Endothelial cell of umbilical vein (primary cell): ENCODE measurements at places on chromosomes 7 and 10. TPM values are rescaled to one million over a fixed set of nuclear protein-coding genes. Genes with fewer than 3 reads are reported as not detected.

Gene MLXIPL
- polyA plus RNA-seq: not detected in 2 replicates

GRCh38 chr7:16982640-16983350, 101.0 kb upstream of the AGR3 start:
- DNase-seq: peak; percentile 69

GRCh38 chr10:11472158-11472753, 139.2 kb downstream of the USP6NL start:
- DNase-seq: peak; percentile 40

- DNase-seq: no peak
These were observed 35.5 kb upstream of the KMT2E start for GRCh38 chr7:104978460-104978859.

GRCh38 chr10:97332591-97333350, 1.8 kb downstream of the FRAT2 start:
- DNase-seq: peak; percentile 82

Gene EGR2
- polyA plus RNA-seq: 0.47 and 0.54 TPM in 2 replicates

DNA sequence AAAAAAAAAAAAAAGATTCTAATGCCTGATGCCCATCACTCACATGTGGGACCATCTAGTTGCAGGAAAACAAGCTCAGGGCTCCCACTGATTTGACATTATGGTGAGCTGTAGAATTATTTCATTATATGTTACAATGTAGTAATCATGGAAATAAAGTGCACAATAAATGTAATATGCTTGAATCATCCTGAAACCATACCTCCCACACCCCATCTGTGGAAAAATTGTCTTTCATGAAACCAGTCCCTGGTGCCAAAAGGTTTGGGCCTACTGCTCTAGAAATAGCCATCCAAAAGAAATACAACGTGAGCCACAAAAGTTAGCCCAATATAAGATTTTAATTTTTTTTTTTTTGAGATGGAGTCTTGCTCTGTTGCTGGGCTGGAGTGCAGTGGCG, 265.1 kb downstream of the PRPF18 start:
- no peak for DNase-seq

GRCh38 chr7:27200761-27201579, 1.1 kb upstream of the HOXA13 start:
- no peak for DNase-seq

Gene HTRA1
- 270 and 309 TPM in 2 replicates for polyA plus RNA-seq

DNA sequence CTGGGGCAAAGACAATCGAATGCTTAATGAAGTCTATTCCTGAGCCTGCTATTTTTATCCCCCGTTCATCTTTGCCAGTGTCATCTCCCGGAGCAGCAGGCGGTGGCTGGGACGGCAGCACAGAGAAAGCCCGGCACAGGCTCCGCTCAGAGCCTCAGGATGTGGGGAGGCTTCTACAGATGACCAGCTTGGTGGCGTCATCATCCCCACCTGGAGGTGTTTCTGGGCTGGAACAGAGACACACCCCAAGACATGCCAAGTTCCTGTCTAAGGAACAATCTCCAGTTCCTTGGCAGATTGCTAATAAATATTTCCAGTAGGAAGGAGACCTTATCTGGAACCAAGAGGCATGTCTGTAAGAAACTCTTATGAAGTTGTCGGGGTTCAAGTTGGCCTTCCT, 552.4 kb upstream of the MGMT start:
- no peak for DNase-seq

Gene PRPS1L1
- polyA plus RNA-seq: not detected in 2 replicates

GRCh38 chr7:140966561-140967233, 42.0 kb upstream of the BRAF start:
- DNase-seq: no peak
